HuH-7.5 (cell line): ENCODE measurements at places on chromosomes 1 and 21.

- no peak for DNase-seq
Measured at GRCh38 chr1:40299366-40300248, 17.5 kb downstream of the COL9A2 start.

- no peak for DNase-seq
Measured at GRCh38 chr1:195894411-195894810, 713.8 kb downstream of the KCNT2 start.

DNA sequence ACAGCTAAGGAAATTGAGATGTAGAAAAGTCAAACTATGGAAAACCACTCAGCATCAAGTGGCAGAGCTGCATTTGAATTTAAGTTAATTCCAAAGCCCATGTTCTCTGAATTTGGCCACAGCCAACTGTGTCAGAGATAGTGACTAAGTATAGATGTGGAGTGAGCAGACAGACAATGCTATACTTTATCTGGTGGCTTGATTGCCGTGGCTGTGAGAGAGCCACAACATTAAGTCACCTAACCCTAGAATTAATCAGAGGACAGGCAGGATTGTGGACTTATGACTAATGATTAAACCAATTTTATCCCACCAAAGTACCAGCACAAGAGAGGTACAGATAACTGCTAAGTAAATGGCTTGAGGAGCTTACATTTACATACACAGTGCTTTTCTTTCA, 209.8 kb downstream of the TPR start:
- DNase-seq: no peak

DNA sequence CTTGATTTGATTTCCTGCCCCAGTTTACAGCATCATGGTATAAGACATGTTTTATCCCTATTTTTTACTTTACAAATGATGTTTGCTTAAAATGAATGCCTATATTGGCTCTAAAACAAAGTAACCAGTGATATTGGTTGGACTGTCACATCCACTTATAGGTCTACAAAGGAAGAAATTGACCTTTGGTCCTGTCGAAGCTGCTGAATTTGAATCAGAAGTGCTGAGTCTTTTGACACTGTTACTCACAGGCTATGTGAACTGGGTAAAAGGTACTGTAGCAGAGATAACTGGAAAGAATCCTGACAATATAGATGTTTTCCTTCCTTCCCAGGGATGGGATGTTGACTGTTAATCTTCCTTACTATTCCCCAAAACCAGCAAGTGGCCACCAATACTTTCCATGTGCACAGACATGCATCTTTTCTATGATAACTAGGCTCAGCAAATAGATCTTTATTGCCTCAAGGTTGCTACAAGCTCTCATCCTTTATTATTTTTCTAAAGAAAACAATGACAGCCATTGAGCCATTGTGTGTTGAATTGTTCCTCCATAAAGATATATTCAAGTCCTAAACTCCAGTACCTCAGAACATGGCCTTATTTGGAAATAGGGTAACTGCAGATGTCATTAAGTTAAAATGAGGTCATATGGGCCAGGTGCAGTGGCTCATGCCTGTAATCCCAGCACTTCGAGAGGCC, 175.9 kb upstream of the NR5A2 start:
- no peak for DNase-seq

DNA sequence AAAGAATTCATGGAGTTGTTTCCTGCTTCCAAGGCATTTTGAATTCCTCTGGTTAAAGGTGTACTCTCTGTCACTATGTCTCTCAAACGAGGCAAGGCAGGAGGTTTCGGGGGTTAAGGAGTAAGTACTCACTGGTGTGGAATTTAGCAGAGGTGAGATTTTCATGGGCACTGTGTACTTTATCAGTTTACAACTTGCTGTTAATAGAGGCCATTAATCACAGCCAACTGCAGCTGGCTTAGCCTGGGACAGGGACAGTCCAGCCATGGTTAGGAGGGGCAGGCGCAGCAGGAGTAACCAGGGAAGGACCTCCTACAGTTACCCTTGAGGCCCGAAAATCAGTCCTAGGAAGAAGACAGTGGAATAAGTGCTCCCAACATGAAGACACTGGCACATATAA, 18.1 kb upstream of the TMEM9 start:
- no peak for DNase-seq

- no peak for DNase-seq
Measured at GRCh38 chr1:53704804-53705445, 34.0 kb downstream of the GLIS1 start.

DNA sequence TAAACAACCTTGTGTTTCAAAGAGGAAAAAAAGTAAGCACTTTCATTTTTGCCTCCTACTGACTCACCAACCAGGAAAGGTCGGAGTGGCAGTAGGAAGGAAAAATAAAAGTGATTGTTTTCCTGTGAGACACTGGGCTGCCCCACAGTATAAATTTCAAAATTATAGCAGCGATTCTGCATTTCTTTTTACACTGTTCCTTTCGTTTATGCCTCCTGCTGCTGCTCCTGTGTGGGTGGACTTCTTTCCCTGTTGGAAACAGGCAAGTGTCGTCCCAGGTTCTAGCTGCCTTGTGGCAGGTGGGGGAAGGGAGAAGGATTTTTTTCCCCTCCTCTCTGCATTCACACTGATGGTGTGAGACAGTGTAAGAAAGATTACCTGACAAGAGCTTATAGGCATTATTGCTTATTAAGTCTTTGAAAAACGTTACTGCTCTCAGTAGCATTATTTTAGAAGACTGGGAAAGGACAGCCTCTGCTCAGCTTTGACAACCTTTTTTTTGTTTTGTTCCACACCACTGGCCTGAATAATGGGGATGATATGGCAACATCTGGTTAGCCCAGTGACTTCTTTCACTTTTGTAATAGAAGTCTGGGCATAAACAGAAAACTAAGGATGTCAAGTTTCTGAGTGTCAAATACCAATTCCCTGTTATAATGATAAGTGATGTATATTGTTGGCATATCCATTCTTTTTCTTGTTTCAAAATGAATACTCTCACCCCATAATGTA, 77.9 kb downstream of the NEK7 start:
- DNase-seq: no peak

DNA sequence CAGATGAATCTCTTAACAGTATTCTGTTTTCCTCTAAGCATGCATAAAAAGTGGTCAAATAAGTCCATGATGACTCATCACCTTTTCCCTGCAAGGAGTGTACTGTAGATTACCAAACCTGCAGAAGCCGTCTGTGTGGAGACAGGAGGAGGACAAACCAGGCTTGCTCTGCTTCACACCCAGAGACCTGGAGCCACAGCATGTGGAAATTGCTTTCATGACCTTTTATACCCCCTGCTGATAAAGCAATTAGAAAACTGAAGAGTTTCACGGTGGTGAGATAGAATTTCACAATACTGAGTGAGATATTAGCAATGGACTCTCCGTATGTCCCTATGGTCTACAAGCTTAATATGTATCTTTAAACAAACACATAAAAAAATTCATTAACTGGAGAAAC, 9.4 kb downstream of the CORT start:
- no peak for DNase-seq

DNA sequence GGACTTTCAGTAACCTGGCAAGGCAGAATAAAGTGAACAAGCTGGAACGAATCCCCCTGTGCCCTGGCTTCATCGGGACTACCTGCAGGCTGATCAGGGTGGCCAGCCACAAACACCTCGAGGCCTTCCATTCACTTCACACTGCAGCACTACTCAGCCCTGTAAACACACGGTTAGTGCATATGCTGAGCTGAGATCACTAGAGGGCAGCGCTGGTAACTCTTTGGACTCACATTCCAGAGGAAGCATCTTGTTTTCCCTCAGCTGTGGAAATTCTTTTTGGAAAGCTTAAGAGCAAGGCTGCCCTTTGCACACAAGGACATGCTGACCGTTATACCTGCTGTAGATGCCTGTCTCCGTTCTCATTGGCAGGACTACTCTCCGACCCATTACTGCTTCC, 32.1 kb downstream of the PCSK9 start:
- no peak for DNase-seq

DNA sequence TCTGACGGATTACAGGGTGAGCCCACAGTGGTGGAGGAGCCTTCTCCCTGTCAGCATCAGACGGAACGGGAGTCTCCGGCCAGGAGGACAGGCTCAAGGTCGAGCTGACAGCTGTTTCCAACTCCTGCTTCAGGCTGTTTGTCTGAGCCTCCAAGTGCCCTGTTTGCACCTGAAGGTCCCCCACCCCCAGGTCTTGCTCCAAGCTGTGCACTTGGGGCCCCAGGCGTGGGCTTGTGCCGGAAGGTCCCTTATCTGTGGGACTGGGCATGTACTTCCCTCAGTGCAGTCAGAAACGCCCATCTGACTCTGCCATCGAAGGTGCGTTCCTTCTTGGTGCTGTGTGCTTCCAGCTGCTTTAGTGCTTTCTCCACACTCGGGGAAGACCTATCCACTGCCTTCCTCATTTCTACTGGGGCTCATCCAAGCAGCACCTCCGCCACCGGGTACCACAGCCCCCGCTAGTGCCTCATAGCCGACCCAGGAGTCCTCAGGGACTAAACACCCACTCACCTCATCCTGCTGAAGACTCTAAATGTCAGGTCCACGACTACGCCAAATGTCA, 29.5 kb upstream of the CR2 start:
- no peak for DNase-seq

DNA sequence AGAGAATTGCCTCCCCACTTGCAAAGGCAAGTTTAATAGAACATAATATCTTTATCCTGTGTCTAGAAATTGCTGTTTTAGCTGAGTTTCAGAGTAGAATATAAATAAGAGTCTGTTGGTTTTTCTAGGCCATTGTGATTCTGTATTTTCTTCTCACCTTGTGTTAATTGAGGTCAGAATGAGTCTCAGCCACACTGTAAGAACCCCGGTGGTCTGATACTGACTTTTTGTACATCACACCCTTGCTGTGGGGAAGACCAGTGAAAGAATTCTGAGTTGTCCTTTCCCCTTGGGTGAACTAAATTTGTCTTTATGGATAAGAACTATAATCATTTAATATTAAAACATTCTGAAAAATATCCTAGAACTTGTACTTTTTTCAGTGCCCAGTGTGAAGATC, 6.8 kb downstream of the HIPK1 start:
- DNase-seq: no peak

DNA sequence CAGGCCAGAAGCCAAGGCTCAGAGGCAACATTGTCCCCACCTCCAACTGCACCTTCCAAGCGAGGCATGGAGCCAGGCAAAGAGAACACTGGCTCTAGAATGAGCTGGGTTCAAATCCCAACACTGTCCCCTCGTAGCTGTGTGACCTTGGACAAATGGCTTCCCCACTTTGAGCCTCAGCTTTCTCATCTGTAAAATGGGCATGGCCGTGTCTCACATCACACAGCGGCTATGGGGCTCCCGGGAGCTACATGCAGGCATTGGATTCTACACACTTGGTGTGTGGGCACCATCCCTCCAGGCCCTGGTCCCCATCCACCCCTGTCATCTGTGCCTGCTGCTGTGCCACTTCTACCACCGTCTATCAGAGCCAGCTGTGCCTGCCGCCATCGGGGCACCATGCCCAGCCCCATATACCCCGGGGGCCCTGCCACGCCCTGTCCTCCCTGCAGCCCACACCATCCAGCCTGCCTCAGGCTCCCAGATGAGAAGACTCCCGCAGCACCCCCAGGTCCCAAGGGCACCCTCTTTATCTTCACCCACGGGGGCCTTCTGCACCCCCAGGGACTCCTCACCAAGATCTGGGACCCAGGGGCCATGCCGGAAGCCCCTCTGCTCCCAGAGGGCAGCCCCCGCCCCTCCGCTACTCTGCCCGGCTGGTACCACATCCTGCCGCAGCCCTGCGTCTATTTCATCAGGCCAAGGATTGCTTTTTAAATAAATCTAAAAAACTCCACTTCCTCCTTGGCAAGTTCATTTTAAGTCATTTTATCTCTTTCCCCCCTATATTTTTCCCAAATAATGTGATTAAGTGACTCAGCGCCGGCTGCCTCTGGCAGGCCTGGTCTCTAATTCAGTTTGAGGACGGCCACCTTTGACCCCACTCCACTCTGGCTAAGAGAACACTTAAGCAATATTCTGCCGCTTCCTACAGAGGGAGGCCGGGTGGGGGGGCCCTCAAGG, 107.8 kb upstream of the TARDBP start:
- DNase-seq: no peak

DNA sequence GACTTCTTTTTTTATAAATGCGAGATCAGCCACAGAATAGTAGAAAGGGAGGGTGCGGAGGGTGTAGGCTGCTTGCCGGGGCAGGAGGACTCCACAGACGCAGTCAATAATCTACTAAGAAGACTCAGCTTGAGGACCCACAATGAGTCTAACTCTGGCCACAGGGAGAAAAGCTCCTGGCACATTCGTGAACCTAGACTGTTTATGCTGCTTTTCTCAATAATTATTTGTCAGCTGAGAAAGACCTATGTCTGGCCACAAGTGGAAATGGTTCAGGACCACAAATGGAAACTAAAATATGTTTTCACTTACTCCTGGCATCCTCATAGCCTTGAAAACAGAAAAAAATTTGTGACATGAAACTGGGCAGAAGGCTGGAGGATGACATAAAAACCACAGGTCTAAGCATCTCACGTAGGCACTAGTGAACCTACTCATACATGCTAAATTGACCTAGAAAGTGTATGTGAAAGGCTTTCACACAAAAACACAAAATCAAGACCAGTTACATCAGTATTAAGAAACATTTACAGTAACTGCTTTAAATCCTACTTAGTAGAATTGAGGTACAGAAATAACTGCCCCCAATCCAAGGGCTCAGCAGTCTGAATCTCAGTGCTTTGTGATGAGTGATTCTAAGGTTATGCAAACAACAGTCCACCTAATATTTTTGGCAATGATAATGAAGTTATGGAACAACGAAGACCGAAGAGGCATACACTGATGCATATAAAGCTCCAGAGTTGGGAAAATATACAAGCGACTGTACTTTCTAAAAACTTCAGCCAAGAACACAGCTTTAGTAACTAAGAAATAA, 159.5 kb downstream of the SLC45A1 start:
- no peak for DNase-seq

GRCh38 chr1:63073309-63074306, 248.8 kb upstream of the FOXD3 start:
- DNase-seq: no peak

GRCh38 chr21:29674343-29674742, 265.5 kb downstream of the GRIK1 start:
- no peak for DNase-seq

DNA sequence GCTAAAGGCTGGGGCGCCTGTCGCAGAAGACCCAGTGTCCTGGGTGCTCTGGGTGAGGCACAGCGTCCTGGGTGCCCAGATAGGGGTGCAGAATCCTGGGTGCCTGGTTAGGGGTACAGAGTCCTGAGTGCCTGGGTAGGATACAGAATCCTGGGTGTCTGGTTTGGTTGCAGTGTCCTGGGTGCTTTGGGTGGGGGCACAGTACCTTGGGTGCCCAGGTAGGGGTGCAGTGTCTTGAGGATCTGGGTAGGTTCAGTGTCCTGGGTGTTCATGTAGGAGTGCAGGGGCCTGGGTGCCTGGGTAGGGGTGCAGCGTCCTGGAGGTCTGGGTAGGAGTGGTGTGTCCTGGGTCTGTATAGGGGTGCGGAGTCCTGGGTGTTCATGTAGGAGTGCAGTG, 178.7 kb downstream of the CAMTA1 start:
- DNase-seq: no peak
